ENCODE measurements at places on chromosomes 1 and 21.

DNA sequence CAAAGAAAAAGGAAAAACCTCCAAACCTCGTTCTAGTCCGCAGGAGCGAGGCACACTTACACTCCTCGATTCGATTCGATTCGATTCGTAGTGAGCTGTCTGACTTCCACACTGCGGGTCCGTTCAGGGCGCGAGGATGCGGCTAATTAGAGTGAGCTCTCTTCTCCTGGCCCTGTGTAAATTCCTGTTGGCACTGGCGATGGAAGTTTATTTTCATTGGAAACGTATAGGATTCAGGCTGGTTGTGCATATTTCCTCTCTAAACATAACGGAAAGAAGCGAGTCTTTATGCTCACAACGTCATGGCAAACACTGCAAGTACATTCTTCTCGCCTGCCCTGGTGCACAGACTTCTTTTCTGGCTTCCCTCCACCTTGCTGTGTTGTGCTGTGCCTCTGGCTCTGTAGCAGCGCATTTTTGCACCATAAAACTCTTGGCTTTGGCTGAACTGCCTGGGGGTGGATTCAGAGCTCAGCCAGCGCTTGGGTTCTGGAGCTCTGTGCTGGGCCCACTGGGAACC, 2.7 kb downstream of the HUNK start:
- no peak for DNase-seq

- peak; percentile 66 for DNase-seq
Observed at GRCh38 chr1:206685334-206685768, 646 bp downstream of the MAPKAPK2 start.

- DNase-seq, result no peak
Observed at GRCh38 chr21:45487891-45488600, 54.2 kb downstream of the SLC19A1 start.

DNA sequence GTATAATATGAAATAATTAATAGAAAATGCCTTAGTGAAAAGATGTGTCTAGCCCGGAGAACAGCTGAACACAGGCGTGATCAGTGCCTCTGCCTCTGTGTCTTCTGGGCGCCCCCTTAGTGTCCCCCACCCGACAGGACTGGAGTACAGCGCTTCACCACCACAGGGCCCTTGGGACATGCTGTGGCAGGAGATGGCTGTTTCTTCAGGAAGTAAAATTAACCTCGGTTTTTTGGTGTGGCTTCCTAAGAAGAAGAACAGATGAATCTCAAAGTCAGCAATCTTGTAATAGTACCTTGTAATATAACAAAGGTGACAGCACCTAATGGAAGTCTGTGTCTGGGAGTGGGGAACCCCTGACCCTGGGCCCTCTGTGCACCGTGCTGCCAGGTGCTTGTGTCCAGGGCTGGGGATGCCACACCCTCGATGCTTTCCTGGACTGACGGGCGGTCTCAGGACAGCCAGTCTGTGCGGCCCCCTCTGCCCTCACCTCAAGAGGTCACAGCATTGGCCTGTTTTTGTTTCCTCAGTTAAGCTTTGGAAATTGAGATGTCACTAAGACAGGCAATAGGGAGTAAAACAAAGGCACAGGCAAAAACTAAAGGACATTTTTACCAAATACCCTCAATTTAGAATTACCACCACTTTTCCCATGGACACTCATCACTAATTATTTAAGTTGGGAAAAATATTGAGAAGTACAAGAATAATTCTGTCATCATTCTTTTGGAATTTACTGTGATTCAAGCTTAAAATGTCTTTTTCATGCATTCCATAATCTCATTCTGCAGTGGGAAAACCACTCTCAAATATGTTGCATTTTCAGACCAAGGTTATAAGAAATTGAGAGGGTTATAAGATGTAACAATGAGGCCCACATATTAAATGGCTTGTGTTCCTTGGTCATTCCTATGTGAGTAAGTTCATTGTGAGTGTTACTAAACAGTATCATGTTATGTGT, 79.3 kb downstream of the ADARB1 start:
- no peak for DNase-seq

GRCh38 chr1:185696422-185697150, 37.6 kb upstream of the HMCN1 start:
- no peak for DNase-seq

DNA sequence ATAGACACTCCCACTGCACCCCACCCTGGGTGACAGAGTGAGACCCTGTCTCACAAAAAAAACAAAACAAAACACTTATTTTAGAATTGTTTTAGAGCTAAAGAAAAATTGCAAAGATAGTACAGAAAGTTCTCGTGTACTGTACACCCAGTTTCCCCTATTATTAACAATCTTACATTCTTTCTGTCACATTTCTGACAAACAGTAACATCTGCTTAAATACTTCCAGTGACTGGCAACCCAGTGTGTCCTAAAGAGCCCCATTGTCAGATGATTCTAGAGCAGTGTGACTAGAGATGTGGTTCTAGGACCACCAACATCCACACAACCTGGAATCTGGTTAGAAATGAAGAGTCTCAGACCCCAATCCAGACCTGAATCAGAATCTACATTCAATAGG, 90.5 kb downstream of the LEPR start:
- no peak for DNase-seq

DNA sequence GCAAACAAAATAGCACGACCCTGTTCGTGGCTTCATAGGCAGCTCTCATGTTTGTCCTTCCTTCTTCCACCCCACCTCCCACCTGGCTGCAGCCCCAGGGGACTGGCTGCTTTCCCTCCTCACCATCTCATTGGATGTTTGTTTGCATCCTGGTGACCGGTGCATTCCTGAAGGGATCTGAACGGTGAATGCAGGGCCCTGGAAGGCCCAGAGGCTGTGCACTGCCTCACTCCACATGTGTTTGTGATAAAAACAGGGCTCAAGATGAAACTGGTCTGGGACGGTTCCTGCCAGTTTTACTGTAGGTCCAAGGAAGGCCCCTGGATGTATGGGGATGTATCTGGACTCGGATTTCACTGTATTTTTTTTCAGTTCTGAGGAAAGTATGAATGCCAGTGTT, 42.8 kb downstream of the CNN3 start:
- DNase-seq, result peak; percentile 73

GRCh38 chr1:36159614-36160387, 3.8 kb downstream of the MAP7D1 start:
- DNase-seq, result no peak

- no peak for DNase-seq
Observed at GRCh38 chr1:37647281-37647680, 12.6 kb upstream of the RSPO1 start.

DNA sequence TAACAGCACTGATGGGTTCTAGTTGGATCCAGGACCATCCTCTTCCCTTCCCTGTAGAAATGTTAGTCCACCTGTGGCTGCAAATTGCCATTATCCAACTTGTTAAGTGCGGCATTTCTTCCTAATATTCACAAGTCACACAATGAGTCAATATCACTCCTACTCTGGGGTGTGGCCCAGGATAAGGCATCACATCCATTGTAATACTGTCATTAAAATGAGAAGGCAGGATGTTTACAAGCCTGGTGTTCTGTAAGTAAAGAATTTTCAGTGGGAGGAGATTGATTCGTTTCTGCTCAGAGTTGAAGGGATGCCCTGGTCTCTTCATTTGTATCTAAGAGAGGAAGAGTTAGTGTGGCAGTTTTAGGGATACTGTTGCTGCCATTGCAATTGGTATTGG, 18.1 kb upstream of the ARHGAP29 start:
- DNase-seq, result peak; percentile 77

GRCh38 chr1:218616681-218617080, 271.5 kb downstream of the TGFB2 start:
- peak; percentile 44 for DNase-seq

GRCh38 chr1:189874715-189875435, 602.8 kb downstream of the BRINP3 start:
- DNase-seq, result no peak

GRCh38 chr1:6177681-6178380, 2.3 kb downstream of the CHD5 start:
- DNase-seq, result no peak
